Large intestine (tissue), 12 donors: ENCODE measurements at places on chromosomes 5 and 9. TPM values are rescaled to one million over a fixed set of nuclear protein-coding genes. Genes with fewer than 3 reads are reported as not detected.

DNA sequence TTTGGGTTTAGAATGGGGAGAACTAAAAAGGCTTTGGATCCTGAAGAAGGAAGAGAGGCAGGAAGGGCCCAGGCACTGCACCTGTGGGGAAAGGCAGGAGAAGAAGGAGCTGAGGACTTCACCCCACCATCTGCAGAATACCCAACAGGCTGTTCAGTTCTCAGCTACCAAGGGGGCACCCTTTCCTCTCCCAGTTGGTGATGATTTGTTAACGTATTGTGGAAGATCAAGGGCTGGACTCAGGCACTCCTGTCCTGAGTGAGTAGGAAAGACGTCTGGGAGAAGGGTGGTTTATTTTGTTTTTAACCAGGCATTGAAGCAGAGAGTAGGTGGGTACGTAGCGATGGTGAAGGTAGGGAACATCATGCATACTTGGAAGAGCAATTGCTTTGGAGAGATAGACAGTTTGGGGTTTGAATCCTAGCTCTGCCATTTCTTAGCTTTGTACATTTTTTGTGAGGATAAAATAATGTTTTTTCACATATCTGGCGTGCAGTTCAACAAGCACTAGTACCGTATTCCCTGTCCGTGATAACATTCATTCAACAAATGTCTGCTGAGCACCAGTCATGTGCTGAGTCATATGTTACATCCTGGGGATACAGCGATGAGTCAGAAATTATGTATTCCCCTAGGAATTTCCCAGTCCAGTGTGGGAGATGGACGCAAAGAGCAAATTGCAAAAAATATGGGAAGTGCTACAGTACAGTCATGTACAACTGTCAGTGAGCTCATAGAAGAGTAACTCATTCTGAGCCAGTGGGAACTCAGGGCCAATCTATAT lies 2.1 kb downstream of the MSANTD3 start:
- H3K36me3 ChIP-seq = no peaks in the 10 kb centered on the region
- DNase-seq = peak; percentile 26
- no peaks in the 10 kb centered on the region for H3K27me3 ChIP-seq
- H3K4me1 ChIP-seq = peaks cover 7% of the 10 kb centered on the region

DNA sequence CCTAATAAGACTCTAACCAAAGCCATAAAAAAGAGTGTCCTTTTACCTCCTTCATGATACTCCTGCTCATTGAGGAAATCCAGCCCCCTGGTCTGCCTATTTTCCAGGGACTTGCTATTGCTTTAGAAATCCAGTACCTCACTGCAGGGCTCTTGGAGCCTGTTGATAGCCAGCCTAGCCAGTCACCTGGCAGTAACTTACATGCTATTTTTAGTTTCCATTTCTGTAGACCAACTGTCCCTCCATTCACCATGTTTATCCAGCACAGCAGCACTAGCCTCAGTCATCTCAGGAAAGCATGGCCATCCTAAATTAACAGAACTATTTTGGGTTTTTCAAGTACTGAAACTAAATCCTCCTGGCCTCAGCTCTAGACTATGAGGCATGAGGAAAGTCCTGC lies 91.5 kb upstream of the PHF24 start:
- H3K36me3 ChIP-seq = no peaks in the 10 kb centered on the region
- no peak overlapping the region for H3K4me3 ChIP-seq
- DNase-seq = no peak
- no peak overlapping the region for H3K27ac ChIP-seq

GRCh38 chr9:91778031-91778430 lies 172.0 kb downstream of the ROR2 start:
- peaks cover 7% of the 10 kb centered on the region for H3K4me1 ChIP-seq
- no peak overlapping the region for H3K4me3 ChIP-seq
- no peak for DNase-seq
- H3K27ac ChIP-seq = no peak overlapping the region
- H3K36me3 ChIP-seq = no peaks in the 10 kb centered on the region

DNA sequence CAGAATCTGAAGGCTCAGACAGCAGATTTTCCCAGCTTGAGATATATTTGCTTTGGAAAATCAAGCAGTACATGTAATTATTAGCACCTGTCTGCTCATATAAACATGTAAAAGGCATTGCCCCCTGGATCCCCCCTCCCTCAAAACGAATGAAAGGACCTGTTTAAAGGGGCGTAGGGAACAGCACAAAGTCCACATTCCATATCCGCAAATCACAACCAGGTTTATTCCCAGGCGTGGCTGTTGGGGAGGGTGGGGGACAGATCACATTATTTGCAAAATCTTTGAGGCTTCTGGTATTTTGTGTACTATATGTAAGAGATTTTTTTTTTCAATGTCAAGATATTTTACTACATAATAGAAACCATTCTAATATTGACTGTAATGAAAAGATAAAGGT lies 8.7 kb upstream of the MRPS2 start:
- no peak overlapping the region for H3K27ac ChIP-seq
- H3K36me3 ChIP-seq = peaks cover 15% of the 10 kb centered on the region
- H3K4me1 ChIP-seq = no peaks in the 10 kb centered on the region
- H3K27me3 ChIP-seq = no peaks in the 10 kb centered on the region

DNA sequence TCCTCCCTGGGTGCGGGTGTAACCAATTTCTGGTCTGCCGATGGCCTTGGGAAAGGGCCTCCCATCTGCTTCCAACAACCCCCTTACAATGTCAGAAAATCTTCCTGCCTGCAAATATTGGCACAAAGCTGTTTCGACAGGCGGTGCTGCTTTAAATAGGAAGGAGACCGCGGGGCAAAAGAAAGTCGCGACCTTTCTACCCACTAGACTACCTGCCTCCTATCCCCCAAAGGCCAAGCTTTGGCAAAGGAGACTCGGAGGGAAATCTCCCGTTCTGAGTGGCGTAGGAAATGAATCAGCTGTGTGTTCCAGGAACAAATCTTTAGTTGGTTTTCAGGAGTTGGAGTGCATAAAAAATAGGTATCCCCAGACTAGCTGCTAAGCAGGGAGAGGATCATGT lies 36.8 kb upstream of the NFIB start:
- no peak overlapping the region for H3K27ac ChIP-seq
- H3K4me1 ChIP-seq = peaks cover 17% of the 10 kb centered on the region
- peaks cover 80% of the 10 kb centered on the region for H3K27me3 ChIP-seq
- H3K36me3 ChIP-seq = no peaks in the 10 kb centered on the region

GRCh38 chr5:176610435-176610773 lies 448 bp upstream of the GPRIN1 start:
- H3K27me3 ChIP-seq = peaks cover 45% of the 10 kb centered on the region
- H3K36me3 ChIP-seq = no peaks in the 10 kb centered on the region
- no peak overlapping the region for H3K27ac ChIP-seq
- no peaks in the 10 kb centered on the region for H3K4me1 ChIP-seq

- DNase-seq = no peak
- H3K27ac ChIP-seq = no peak overlapping the region
- H3K36me3 ChIP-seq = peaks cover 18% of the 10 kb centered on the region
- no peak overlapping the region for H3K4me3 ChIP-seq
- no peaks in the 10 kb centered on the region for H3K27me3 ChIP-seq
Observed at GRCh38 chr9:116437411-116438370, 249.4 kb upstream of the TRIM32 start.

- no peak overlapping the region for H3K4me3 ChIP-seq
- no peak for DNase-seq
- H3K27ac ChIP-seq = no peak overlapping the region
- no peaks in the 10 kb centered on the region for H3K27me3 ChIP-seq
- H3K4me1 ChIP-seq = no peaks in the 10 kb centered on the region
- H3K36me3 ChIP-seq = no peaks in the 10 kb centered on the region
Observed at GRCh38 chr9:81984928-81985327, 3.6 kb upstream of the SPATA31D1 start.

GRCh38 chr9:90069085-90069484 lies 464.3 kb downstream of the GADD45G start:
- no peaks in the 10 kb centered on the region for H3K36me3 ChIP-seq
- no peak overlapping the region for H3K27ac ChIP-seq
- H3K4me3 ChIP-seq = no peak overlapping the region
- no peak for DNase-seq
- no peaks in the 10 kb centered on the region for H3K27me3 ChIP-seq

GRCh38 chr5:174195517-174195916 lies 150.0 kb downstream of the NSG2 start:
- no peaks in the 10 kb centered on the region for H3K36me3 ChIP-seq
- no peak overlapping the region for H3K27ac ChIP-seq
- no peaks in the 10 kb centered on the region for H3K4me1 ChIP-seq

DNA sequence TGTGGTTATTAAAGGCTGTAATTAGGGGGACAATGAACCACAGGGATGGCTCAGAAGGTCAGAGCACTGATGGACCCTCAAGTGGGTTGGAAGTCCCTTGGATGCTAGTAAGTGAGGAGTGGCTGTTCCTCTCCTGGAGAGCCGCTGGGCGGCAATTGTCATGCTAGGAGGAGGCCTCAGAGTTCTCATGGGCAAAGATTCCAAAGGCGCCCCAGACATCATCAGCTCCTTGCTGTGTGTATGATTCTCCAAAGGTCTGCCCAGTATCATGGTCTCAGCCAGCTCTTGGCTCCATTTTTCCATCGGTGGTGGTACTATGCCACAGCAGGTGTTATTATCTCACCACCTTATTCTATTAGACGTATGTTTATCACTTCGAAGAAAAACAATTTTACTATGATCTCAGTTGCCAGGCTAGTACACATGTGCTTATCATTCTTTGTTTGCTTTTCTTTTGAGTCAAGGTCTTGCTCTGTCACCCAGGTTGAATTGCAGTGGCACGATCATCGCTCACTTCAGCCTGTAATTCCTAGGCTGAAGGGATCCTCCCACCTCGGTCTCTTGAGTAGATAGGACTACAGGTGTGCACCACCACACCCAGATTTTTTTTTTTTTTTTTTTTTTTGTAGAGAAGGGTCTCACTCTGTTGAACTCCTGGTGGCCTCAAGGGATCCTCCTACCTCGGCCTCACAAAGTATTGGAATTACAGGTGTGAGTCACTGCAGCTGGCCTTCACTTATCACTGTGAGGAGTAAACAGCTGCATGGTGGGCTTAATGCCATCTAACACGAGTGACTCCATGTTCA lies 46.8 kb downstream of the EXOSC2 start:
- H3K27ac ChIP-seq = no peak overlapping the region
- H3K4me3 ChIP-seq = no peak overlapping the region
- H3K36me3 ChIP-seq = peaks cover 7% of the 10 kb centered on the region
- DNase-seq = no peak
- no peaks in the 10 kb centered on the region for H3K4me1 ChIP-seq

DNA sequence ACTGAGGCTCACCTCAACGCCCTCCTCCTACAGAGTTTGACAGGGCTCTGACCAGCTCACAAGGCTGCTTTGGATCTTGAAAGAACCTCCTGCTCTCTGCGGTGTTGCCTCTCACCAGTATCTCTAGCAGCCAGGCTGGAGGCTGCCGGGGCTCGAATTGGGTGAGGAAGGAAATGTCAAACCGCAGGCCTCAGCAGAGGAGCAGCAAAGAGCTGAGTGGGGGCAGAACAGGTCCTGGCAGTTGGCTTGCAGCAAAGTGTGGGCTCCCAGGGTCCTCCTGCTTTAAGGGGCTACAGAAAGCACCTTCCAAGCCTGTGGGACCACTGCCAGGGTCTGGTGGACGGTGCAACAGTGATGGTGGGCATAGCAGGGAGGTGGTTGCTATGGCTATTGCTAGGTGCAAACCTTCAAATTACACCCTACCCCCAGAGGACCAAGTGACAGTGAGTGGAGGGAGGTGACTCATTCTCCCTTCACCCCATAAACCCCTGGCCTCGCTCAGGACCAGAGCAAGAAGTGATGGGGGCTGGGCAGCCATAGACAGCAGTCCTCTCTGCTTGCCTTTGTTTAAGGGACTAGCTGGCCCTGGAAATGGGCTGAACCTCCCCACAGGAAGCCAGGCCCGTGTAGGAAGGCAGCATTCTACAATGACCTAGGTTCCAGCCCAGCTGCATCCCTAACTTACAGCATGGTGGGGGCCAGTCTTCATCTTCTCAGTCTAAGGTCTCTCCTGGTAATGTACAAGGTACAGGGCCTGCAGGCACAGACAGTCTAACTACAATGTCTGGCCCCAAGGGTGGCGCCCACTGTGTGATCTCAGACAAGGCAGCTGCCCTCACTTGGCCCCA lies 18.7 kb downstream of the LCP2 start:
- H3K27ac ChIP-seq = no peak overlapping the region
- no peak for DNase-seq
- H3K36me3 ChIP-seq = no peaks in the 10 kb centered on the region
- H3K4me3 ChIP-seq = no peak overlapping the region
- H3K27me3 ChIP-seq = no peaks in the 10 kb centered on the region
- H3K4me1 ChIP-seq = no peaks in the 10 kb centered on the region

DNA sequence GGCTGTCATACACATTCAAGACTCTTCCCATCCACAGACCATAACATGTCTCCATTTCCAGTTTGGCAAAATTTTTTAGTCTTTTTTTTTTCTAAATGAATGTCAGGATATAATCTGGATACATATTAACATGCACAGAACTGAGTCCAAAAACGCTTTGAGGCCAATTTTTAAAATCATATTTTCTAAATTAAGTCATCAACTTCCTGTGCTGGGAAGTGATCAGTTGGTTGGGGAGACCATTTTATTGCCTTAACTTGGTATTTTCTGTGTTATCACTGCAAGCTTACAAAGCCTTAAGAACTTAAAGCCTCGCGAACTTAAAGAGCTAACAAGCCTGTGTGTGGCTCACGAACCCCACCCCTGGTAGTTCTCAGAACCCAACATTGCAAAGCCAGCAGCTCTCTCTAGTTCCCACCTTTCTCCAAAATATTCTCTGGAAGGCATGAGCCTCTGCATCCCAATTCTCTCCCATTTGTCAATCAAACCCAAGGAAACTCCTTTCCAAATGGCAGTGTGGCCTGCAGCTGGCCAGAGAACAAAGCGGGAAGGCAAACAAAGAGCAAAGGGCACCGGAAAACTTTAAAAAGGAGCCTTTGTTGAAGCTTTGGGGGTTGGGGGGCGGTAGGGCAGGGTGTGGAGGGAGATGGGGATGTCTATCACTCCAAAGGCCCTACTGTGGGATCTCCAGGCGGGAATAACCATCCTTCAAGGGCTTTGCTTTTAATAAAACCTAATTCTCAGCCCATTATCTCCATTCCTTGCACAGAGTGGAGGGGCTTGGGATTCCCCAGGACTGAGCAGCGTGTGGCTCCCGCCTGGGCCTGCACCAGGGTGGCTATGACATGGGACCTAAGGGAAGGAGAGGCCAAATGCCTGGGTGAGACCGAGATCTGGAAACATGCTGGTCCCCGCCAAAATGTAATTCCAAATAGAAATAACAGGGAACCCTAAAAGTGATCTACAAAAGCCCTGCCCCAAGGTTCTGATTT lies 65.0 kb downstream of the ROR2 start:
- peak; percentile 45 for DNase-seq
- H3K36me3 ChIP-seq = no peaks in the 10 kb centered on the region
- no peak overlapping the region for H3K27ac ChIP-seq
- no peak overlapping the region for H3K4me3 ChIP-seq

DNA sequence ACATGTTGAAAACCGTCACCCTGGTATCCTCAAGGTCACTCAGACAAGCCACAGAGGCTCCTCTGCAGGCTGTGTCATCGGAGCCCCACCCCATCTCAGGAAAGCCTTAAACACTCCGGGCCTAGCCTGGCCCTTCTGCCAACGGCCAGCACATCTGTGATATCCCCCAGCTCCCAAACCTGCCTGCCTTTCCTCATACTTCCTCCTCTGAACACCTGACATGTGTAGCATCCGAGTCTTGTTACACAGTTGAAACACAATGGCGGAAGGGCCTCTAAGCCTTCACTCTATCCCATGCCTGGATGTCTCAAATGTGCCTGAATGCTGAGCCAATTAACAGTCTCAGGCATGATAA lies 32.9 kb upstream of the TGFBR1 start:
- H3K4me1 ChIP-seq = no peaks in the 10 kb centered on the region
- H3K27me3 ChIP-seq = no peaks in the 10 kb centered on the region
- no peak for DNase-seq
- H3K27ac ChIP-seq = no peak overlapping the region

The HAVCR2 gene
- 2.3 TPM for polyA plus RNA-seq

The PCDHA8 gene
- 0.43 TPM for polyA plus RNA-seq

The PRRX2 gene
- 1.6 TPM for polyA plus RNA-seq

The LCN10 gene
- polyA plus RNA-seq = 7.8 TPM

The ADAMTSL2 gene
- 0.69 TPM for polyA plus RNA-seq

The RORB gene
- polyA plus RNA-seq = 0.16 TPM
